ENCODE measurements at places on chromosomes 13 and 19. TPM values are rescaled to one million over a fixed set of nuclear protein-coding genes. Genes with fewer than 3 reads are reported as not detected.
A peak's percentile ranks its signal among the peaks of the same experiment; 100 is the strongest.

Gene KLK15
- polyA plus RNA-seq = not detected

Gene LRG1
- 0.64 TPM for polyA plus RNA-seq

GRCh38 chr19:20167020-20167644 lies at the start of gene ZNF486:
ZNF486 (plus strand) TSS chr19:20167214; CDS start chr19:20167331, 117 bp downstream.
- peak; percentile 95 for DNase-seq

Gene MCF2L
- 15.9 TPM for polyA plus RNA-seq

Gene SBNO2
- 12.2 TPM for polyA plus RNA-seq

DNA sequence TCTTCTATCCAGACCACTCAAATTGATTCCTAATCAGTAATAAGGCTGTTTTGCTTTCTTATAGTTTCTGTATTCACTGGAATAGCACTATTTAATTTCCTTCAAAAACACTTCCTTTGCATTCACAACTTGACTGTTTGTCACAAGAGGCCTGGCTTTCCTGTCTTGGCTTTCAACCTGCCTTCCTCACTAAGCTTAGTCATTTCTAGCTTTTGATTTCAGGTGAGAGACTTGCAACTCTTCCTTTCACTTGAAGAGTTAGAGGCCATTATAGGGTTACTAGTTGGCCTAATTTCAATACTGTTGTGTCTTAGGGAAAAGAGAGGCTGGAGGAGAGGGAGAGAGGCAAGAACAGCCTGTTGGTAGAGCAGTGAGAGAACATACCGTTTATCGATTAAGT lies 47.0 kb downstream of the SACS start:
- DNase-seq = no peak

DNA sequence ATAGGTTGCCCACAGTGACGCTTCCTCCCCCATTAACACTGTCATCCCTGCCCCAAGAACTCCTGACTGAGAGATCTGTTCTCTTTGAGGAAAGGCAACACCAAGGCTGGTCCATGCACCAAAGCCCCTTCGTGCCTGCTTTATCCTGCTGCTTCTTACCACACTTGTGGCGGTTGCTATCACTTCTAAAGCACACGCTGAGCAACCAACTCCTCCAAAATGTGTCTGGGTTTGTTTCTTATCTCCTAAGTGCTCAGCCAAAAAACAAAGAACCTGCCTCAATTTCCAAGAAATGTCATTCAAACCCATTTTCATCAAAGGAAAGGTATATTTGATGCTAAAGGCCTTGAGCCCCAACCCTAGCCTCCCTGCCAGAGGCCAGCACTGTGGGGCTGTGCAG lies 14.6 kb downstream of the ATP7B start:
- DNase-seq = no peak

DNA sequence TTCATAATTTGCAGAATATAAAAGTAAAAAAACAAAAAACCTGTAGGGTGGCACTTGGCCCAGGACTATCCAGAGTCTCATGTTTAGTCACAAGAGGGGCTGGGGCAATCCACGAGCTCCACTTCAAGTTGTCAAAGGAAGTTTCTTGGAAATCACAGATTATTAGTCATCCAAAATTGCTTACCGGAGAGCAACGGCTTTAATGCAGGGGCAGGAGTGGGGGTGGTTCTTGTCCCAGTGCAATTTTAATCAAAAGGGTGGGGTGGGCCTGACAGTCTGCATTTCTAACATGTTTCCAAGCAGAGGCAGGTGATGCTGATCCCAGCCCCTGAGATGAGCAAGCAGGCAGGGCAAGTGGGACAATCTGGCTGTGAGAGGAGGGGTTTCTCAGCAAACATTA lies 233.9 kb downstream of the ABCC4 start:
- no peak for DNase-seq

DNA sequence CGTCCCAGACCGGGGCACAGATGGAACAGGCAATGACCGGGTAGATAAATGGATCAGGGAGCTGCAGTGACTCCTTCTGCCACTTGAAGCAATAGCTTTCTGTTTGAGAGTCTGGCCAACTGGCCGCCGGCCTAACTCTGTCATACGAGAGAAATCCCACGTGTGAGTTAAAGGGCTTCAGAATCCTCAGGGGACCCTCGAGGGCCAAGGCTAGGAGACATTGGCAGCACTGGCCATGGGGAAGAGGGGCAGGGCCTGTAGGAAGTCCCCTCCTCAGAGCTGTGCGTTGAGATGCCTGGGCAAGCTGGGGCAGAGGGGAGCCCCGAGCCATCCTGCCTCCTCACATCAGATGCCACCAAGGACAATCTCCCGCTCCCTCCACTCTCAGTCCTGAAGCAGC lies 51.6 kb downstream of the KLF2 start:
- no peak for DNase-seq

Gene ZNF253
- 8.3 TPM for polyA plus RNA-seq

- no peak for DNase-seq
These were observed 350.1 kb upstream of the NBEA start for GRCh38 chr13:34591900-34592529.

- DNase-seq = no peak
These were observed 26.8 kb downstream of the COG6 start for GRCh38 chr13:39682310-39682709.

Gene AMER2
- polyA plus RNA-seq = 0.16 TPM

- no peak for DNase-seq
These were observed 5.3 kb upstream of the HCN2 start for GRCh38 chr19:584240-585001.

- DNase-seq = no peak
These were observed 504.2 kb downstream of the DCT start for GRCh38 chr13:93975242-93975641.

DNA sequence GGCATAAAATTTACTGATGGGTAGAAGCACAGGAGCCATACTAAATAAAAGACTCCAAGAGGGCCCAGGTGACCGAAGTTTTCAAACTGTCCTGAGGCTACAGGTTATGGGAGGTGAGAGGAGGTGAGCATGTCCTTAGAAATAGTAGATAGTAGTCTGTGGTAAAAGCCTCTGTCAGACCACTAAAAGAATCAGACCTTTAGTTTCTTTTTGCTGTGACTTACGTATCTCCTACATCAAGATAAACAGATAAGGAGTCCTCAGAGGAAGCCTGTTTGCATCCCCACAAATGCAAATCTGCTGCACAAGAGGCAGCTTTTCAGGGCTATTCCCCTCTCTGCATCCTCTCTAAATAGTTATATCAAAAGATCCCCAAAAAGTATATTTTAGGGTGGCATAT lies 711.6 kb upstream of the SLITRK6 start:
- DNase-seq = no peak

Measured in H1 (cell line).